Activated T-cell treated with anti-CD3 and anti-CD28 coated beads for 1 hour (primary cell): ENCODE measurements at places on chromosomes 16 and 17.

DNA sequence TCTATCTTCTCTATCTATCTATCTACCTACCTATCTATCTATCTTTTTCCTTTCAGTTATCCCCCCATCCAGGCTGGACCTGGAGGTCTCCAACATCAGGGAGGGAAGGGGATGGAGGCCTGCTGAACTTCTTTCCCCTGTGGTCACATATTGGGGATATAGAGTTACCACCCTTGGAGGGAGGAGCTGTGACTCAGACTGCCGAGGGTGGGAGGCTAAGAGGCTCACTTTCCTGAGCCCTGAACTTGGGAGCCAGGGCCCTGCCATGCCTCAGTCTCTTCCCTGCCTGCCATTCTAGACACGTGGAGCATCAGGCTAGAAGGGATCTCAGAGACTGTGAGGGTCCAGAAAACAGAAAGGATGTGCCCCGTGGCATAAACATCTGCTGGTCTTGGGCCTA, 8.4 kb downstream of the LRRC3C start:
- DNase-seq, result no peak

DNA sequence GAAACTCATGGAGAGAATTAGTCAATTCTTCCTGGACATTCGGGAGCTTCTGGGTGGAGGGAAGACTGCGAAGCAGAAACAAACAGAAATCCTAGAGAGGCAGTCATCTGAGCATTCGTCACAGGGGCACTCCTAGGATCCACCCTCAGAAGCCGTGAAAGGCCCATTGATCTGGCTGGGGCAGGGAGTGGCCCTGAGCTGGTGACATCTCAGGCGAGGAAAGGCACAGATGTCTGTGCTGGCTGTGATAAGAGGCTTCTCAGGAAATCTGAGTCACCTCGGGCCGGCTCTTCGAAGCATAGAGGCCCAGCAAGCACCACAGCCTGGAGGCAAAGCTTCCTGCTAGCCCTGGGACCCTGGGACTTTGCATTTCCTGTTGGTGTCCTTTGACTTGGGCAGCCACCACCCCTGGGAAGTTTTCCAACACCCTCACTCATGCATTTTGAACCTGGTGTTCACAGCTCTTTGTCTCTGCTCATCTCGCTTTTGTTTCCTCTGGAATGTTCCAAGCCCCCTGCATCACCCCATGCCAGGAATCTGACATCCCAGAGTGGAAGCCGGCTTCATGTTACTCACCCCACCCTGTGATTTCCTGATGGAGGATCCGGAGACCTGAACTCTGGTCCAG, 23.3 kb upstream of the CDRT4 start:
- DNase-seq, result no peak

DNA sequence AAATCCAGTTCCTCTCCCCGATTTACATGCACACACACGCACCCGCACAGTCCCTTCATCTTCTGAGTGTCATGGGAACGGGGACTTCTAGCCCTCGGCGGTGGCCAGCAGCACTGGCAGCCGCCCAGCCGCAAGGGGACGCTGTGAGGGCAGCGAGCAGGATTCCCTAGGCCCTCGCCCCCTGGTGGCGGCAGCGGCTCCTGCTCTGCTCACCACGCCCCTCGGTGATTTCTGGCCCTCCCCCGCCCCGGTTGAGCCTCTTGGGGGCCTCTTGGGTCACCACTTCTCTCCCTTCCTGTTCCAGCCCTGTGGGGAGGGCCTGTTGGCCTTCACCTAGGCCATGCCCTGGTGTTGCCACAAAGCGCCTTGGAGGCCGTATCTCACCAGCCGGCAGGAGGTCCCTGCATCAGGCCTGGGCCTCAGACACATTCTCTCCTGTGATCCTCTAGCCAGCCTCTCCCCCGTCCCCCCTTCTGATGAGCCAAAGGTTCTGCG, 75.2 kb upstream of the KSR1 start:
- DNase-seq, result peak; percentile 59

GRCh38 chr16:89444151-89444723, 46.1 kb downstream of the ANKRD11 start:
- DNase-seq, result no peak

- no peak for DNase-seq
Observed at GRCh38 chr16:74893541-74893940, 91.4 kb downstream of the WDR59 start.

- no peak for DNase-seq
Observed at GRCh38 chr16:87834005-87834667, 35.2 kb downstream of the SLC7A5 start.

DNA sequence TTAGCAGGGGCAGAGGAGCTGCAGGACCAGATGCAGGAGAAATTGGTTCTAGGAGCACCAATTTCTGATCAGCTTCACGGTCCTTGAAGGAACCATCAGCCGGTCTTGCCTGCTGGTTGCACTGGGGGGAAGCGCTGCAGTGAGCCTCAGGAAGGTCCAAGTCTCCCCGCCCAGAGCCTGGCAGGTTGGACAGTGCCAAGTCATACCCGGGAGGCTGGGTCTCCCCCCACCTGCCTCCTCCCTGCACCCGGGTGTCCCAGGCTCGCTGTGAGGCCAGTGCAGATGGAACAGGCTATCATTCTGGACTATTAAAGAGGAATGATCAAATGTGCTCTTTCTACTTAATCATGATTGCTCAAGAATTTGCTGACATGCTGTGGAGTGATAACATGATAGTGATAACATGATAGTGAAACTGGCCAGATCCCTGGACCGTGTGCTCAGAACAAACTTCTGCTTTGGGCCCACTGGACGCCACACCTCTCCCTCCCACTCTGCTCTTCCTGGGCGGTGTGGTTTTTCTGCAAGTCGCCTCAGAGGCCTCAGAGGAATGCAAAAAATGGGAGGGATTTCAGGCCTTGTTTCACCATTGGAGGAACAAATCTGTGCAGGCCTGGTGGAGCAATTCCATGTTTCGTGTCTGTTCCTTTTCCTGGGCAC, 236.0 kb downstream of the IRF8 start:
- DNase-seq, result no peak

DNA sequence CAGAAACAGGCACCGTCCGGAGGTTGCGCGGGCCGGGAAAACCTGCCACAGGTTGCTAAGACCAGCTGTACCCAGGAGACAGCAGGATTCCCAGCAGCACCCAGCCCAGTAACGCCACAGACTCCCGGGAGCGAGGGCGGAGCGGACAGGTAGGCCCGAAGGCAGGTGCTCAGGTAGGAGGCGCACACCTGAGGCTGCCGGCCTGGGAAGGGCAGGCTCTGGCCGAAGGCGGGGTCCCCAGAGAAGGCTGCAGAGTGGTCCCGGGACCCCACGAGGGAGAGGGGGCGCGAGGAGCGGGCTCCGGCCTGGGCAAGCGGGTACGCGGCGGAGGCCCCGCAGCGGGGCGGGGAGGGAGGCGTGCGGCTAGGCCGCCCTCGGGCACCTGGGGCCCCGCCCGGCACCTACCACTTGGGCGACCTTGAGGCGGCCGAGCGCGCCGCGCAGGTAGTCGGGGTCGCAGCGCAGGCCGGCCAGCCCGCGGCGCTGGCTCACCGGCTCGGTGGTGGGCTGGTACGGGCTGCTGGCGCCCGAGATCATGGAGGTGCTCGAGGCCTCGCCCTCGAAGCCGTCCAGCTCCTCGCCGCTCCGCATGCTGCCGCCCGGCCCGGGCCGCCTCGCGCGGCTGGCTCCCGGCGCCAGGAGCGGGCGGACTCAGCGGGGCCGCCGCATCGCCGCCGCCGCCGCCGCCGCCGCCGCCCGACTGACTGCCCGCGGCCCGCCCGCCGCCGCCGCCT, 441 bp downstream of the CMTM4 start:
- DNase-seq, result no peak

- DNase-seq, result no peak
Observed at GRCh38 chr17:41530062-41531048, 2.2 kb upstream of the KRT19 start.

DNA sequence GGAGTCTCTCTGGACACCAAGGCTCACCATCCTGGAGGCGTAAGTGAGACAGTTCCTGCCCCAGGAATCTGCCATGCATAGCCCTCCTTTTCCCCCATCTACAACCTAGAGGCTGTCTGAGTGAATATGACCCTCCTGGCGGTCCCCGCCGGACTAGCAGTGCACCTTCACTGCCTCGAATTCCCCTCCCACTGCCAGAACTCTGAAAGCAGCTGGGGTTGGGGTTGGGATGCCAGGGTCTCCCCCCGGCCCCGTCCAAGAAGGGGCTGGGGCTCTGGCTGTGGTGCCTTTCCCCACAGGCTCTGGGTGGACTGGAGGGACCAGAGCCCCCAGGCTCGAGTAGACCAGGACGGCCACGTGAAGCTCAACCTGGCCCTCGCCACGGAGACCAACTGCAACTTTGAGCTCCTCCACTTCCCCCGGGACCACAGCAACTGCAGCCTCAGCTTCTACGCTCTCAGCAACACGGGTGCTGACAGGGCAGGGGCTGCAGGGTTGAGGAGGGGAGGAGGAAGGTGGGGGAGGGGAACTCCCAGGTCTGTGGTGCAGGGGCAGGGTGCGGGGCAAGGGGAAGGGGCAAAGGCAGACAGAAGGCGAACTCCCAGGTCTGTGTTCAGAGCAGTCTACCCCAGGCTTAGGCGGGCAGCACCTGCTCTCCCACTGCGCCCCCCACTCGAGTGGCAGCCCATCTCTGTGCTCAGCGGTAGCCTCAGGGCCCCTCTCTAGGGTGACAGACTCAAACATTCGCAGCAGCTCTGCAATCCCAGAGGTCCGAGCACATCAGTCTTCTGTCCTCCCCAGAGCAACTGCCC, 1.2 kb downstream of the ZACN start:
- DNase-seq, result no peak

GRCh38 chr17:18960803-18961511, 9.0 kb downstream of the SLC5A10 start:
- DNase-seq, result peak; percentile 74

DNA sequence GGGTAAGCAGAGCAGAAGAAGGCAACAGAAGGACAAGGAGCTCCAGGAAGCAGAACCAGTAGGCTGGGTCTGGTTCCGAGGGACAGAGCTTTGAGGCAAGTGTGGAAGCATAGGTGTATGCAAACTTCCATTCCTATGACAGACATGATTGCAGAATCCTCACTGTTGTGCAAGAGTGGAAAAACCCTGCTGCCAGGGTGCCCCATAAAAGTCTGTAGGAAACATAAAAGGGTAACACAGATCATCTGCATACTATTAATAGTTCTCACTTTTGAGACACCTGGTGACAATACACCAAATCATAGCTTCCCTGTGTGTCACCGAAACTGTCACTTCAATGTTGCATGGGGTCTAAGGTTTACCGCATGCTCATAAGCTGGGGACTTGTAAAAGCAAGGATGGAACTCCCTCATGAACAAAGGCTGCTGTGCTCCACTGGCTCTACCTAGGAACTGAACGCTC, 39.7 kb downstream of the ARHGAP17 start:
- no peak for DNase-seq

DNA sequence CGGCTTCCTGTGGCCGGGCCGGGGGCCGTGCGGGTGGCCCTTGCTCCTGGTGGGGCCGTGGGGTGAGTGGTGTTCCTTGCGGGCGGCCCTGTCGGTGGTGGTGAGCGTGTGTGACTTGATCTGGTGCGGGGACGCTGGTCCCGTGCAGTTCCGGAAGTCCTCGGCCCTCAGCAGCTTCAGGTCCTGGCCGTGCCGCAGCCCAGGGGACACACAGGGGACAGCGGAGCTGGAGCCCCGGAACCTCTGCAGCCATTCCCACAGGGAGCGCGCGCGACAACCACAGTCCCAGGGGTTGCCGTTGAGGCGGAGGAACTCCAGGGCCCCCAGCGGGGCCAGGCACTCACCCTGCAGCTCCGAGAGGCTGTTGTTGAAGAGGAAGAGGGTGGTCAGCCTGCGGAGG, 88.4 kb downstream of the RTN4RL1 start:
- no peak for DNase-seq

GRCh38 chr17:5883775-5884665, 186.2 kb upstream of the WSCD1 start:
- DNase-seq, result no peak

DNA sequence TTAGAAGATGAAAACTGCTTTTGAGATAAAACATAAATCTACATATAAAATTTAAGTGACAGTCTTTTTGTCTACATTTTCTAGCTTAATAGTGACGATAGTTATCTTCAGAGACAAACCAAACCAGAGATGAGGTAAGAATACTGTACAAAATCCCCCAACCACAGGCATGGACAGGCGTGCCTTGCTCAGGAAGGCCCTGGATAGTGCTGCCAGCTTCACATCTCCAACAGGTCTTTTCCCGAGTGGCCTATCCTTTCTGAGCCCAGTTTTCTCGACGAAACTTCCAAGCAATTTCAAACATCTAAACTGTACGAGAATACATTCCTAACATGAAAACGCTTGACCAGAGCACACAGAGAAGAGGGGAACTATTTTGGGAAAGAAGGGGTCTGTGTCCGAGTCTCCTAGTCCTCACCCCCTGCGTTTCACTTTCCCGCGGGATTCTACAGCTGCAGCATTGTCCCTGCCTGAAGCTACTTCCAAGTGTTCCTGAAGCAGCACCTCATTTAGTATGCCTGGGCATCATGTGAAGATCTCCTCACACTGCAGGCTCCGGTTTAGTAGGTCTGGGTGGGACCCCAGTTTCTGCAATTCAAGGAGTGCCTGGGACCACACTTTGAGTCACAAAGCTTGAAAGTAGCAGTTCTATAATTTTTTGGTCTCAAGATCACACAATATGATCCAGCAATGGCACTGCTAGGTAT, 37.8 kb downstream of the GNA13 start:
- no peak for DNase-seq

- DNase-seq, result peak; percentile 36
Observed at GRCh38 chr16:4115209-4115948, 863 bp downstream of the ADCY9 start.

DNA sequence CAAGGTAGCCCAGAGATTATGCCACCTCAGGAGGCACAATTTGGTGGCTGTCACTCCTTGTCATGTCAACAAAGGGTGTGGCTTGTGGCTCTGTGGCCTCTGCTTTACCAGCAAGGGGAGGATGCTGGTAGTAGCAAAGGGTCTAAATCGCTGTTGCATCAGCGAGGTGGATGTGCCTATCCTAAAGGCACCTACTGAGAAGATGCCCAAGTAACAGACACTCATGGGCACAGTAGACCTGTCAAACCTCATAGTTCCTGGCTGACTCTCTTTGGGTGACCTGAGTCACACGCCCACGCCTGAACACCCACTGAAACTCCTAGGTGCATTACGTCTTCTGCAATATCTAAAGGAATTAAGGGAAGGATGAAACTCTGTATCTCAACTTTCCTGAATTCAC, 139.5 kb downstream of the PRKCB start:
- no peak for DNase-seq

DNA sequence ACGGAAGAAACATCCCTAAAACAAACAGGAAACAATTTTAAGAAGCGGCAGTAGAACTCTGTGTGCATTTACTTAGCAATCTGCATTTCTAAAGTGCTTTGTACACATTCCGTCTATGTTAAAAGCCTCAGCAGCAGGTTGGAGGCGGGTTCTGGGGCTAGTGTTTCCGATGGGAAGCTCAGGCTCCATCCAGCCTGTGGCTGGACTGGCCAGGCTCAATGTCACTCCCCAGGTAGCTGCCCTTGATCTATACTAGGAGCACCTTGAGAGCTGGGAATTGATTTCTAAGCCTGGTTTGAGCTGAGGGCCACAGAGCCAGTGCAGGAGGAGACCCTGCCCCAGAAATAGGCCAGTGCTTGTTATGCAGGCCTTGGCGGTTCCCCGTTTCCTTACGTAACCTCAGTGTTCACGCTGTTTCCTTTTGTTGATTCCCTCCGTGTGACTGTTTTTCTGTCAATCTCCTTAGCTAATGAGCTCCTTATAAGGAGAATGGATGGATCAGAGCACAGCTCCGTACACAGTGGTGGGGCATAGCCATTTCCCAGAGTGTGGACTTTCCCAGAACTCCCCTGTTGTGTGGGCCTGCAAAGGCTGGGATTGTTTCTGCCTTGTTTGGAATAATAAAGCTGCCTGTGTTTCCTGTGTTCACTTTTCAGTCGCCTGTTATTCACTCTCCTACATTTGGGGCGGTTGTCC, 21.4 kb downstream of the ADORA2B start:
- no peak for DNase-seq

- DNase-seq, result no peak
Observed at GRCh38 chr16:7792346-7792745, 459.7 kb downstream of the RBFOX1 start.
